Erythroblast (primary cell): ENCODE measurements at places on chromosomes 2 and 18.

GRCh38 chr2:205311201-205311600 lies 371.1 kb upstream of the NRP2 start:
- no peak for DNase-seq

GRCh38 chr18:58186258-58186948 lies 142.4 kb downstream of the NEDD4L start:
- DNase-seq, result no peak

- DNase-seq, result no peak
These were observed 15.8 kb upstream of the RNU2-63P start for GRCh38 chr2:88032070-88032702.

- no peak for DNase-seq
These were observed 10.7 kb downstream of the IL1RL2 start for GRCh38 chr2:102197389-102198137.

DNA sequence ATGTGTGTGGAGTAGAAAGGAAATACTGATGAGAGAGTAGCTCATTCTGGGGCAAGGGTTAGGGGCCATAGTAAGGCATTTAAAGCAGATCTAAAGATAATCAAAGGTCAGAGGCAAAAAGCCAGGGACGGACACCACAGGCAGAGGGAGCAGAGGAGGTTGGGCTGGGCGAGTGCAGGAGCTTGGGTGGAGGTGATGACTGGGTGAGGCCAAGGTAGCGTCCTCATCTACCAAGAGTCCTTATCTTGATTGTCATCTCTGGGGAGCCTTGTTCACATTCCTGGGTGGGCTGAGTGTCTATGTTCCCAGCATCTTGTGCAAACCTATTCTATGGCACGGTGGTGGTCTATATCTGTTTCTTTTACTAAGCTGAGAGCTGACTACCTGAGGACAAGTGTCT lies 26.1 kb upstream of the SAG start:
- DNase-seq, result no peak
